ENCODE measurements at places on chromosomes 12 and 14.

DNA sequence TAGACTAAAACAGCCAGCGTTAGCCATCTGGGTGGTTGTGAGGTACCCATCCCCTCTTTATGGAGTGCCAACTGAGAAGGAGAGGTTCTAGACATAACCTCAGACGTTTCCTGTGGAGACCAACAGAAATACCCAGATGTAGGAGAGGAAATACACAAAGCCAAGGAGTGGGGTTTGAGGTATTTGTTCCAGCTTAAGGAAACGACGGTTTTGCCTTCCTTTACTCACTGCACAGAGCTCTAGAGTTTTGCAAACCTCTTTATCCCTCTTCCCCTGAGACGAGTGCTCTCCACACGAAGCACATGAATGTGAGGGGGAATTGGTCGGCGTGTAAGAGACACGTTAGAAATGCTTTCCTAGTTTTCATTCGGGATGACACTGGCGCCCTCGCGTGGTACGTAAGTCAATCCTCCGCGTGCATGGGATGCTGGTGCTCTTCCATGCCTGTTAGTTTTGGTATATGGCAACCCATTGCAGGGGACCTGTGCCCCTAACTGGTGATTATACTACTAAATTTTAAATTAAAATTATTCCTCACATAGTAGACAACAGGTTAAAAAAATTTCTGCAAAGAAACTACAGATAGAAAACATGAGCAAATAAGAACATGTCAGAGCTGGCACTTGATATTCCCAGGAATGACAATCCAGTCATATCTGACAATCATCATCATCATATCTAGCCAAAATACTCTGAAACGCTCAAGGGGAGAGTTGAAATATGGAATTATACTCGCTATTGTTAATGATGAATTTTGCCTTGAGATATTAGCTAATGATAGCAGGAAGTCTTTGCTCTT is 121.7 kb downstream of the PPM1H start:
- DNase-seq: peak; percentile 57

DNA sequence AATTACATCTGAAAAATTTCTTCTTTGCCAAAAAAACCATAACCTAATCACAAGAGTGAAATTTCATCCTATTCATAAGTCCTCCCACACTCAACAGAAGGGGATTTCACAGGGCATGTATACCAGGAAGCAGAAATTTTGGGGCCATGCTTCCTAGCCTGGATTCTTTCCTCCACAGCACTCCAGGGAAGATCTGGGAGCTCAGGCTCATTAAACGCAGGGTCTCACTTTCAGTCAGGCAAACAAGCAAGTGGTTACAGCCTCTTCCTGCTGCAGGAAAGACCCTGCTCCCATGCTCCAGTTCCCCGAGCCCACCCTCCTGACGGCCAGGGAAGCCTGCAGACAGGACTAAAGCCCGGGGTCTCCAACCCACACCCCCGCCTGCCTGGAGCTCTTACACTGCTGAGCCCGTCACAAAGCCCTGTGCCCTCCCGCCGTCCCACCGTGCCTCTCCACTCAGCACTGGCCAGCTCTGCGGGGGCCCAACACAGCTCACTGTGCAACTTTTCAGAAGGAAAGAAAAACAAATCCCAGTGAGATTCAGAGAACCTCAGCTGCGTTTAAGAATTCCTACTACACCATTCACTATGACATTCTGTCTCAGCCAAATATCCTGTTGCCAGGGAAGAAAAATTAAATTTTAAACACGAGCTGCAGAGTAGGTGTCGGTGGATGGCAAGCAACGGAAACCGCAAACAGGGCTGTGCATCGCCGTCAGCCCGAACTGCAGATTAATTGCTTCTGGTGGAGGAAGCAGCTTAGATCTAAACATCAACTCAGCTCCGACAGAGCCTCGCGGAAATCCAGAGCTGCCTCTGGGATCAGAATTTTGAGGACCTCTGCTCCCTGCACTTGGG is 106.7 kb upstream of the SFSWAP start:
- no peak for DNase-seq

GRCh38 chr14:24179961-24180796 is 8.3 kb downstream of the REC8 start:
- DNase-seq: peak; percentile 26

DNA sequence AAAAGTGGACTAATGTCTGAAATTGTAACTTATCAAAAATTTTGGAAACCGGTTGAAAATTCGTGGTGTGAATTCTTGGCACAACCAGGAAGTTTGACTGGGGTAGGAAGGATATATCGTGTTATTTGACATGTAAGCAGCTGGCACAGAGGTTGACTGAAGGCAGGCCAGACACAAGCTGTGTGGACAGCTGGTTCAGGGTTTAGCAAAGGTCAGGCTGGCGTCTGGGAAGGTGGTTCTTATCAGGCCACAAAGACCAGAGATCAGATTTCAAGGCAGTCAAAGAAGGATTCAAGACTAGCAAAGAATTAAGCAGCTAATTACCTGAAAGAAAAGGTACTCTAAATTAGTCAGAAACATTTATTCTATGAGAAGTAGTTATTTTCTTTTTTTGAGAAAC is 450.2 kb upstream of the MDGA2 start:
- DNase-seq: peak; percentile 16

DNA sequence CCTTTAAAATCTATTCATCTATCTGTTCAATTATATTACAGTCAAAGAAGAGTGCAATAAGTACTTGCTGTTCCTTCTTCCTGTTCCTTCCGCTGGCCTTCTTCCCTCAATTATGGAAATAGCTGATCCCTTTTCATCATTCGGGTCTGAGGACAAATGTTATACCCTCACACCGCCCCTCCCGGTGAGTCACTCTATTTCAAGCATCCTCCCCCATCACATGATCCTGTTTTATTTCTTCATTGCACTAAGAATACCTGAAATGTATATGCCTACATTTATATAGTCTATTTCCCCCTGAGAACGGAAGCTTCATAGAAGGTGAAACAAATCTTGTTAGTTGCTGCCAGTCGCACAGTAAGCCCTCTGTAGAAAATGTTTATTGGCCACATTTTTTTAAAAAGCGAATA is 2.5 kb downstream of the SLC38A1 start:
- DNase-seq: no peak

GRCh38 chr12:108812324-108812723 is 45.1 kb downstream of the SSH1 start:
- DNase-seq: no peak

GRCh38 chr12:31514912-31515311 is 76.0 kb downstream of the DENND5B start:
- no peak for DNase-seq

GRCh38 chr14:95569440-95569839 is 34.6 kb downstream of the GLRX5 start:
- DNase-seq: no peak
